Smooth muscle cell of bladder (primary cell): ENCODE measurements at places on chromosomes 7 and 10. TPM values are rescaled to one million over a fixed set of nuclear protein-coding genes. Genes with fewer than 3 reads are reported as not detected.

BHLHA15 gene
- 0.37 TPM in 1 of 2 replicates, not detected in the other for total RNA-seq

AKR1D1 gene
- not detected in 2 replicates for total RNA-seq

PNLIP gene
- total RNA-seq = not detected in 2 replicates

LRRC17 gene
- 71.5 and 79.0 TPM in 2 replicates for total RNA-seq

ITGA8 gene
- 1.3 and 8.5 TPM in 2 replicates for total RNA-seq

ERVW-1 gene
- total RNA-seq = 0.09 TPM in 1 of 2 replicates, not detected in the other

CCL24 gene
- total RNA-seq = 0.28 TPM in 1 of 2 replicates, not detected in the other
